ENCODE measurements at places on chromosomes 2 and 18.

DNA sequence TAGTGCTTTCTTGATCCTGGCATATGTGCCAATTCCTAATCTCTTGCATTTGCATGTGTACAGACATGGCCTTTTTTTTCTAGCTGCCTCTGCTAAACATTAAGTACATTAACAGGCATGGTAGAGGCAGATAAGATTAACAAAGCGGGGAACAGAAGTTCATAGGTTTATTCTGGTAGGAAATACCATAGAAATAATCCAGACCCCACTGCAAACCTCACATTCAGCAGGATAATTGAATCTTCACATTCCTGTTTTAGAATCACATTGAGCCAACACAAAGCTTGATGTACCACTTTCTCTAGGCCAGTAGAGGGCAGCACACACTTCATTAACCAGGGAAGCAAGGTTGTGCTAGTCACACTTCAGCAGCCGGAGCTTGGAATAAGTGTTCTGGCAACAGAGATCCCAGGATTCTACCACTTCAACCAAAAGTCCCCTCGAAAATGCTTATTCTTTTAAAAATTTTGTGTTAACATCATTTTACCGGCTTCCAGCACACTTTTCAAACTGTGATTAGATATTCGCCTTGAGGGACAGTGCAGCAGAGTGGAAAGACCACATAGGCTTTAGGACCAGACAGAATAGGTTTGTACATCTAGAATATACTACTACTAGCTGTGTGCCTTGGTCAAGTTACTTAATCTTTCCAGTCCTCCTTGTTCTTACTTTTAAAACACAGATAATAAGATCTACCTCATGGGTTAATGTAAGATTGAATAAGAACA lies 420.2 kb upstream of the CHST9 start:
- DNase-seq, result peak; percentile 33

- DNase-seq, result no peak
Observed at GRCh38 chr2:161138429-161138828, 21.8 kb upstream of the TANK start.

- DNase-seq, result no peak
Observed at GRCh38 chr2:207697411-207697810, 14.0 kb upstream of the CCNYL1 start.

- DNase-seq, result no peak
Observed at GRCh38 chr2:38268691-38269327, 108.3 kb downstream of the ATL2 start.

GRCh38 chr2:161068670-161069069 lies 91.6 kb upstream of the TANK start:
- no peak for DNase-seq
